HFFc6 (cell line): ENCODE measurements at places on chromosomes 12 and 14.

DNA sequence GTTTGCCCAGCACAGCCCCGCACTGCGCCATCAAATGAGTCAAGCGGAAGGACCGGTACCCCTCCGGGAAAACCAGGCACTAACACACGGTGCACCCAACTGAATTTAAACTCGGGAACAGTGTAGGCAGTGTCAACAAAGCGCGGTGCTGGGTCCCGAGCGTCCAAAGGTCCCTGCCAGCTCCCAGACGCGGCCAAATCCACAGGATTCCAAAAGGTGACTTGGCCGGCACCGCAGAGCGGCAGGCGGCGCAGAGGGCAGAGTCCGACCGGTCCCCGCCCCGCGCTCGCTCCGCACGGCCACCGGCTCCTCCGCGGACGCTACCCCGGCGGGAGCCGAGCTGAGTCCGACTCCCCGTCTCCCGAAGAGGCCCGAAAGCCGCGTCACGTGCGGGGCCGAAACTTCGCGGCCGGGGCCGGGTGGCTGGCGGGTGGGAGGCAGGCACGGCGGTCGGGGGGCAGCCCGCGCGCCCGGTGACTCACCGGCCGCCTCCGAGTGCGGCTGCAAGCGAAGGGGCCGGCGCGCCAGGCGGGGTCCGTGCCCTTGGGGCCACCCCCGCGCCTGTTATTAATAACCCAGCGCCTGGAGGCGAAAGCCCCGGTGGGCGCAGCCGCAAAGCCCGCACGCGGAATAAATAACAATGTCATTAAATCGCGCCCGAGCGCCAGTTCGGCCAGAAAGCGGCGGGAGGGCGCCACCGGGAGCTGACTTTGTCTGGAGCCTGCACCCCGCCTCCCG is 863 bp downstream of the DENND5B start:
- DNase-seq = peak; percentile 48

- DNase-seq = no peak
Observed at GRCh38 chr12:88752183-88752582, 171.9 kb upstream of the KITLG start.

GRCh38 chr14:86050072-86050683 is 520.2 kb downstream of the FLRT2 start:
- DNase-seq = no peak

DNA sequence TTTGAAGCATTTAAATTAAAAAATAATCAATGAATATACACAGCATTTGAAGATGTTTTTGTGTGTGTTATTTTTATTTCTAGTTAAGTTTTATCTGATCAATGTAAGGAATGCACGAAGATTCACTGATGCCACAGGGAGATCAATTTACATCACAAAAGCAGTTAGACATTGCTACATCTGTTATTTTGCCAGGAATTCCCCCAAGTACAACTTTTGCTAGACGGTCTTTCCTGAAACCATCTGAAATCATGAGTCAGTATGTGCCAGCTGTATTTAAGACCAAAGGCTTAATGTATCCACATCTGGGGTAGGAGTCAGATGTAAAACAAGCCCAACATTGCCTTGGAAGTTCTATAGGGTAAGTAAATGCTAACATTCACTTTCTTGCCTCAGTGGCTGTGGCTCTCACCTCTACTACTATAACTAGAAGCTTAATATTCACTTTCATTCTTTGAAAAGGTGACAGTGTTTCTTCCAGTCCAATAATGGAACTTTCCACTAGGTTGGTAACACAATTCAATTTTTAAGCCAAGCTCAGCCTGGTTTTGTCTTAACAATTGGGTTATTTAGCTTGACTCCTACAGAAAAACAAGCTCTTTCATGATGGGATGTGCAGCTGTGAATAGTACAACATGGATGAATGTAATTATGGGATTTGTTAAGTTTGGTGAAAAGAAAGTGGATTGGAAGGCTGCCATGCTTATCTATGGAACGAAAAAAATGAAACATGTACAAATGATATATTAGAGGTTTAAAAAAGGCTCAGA is 385.4 kb upstream of the TMEM132C start:
- no peak for DNase-seq

GRCh38 chr12:65615118-65615517 is 209.2 kb upstream of the HMGA2 start:
- peak; percentile 79 for DNase-seq

GRCh38 chr12:64124511-64125197 is 97.4 kb downstream of the KICS2 start:
- DNase-seq = no peak

DNA sequence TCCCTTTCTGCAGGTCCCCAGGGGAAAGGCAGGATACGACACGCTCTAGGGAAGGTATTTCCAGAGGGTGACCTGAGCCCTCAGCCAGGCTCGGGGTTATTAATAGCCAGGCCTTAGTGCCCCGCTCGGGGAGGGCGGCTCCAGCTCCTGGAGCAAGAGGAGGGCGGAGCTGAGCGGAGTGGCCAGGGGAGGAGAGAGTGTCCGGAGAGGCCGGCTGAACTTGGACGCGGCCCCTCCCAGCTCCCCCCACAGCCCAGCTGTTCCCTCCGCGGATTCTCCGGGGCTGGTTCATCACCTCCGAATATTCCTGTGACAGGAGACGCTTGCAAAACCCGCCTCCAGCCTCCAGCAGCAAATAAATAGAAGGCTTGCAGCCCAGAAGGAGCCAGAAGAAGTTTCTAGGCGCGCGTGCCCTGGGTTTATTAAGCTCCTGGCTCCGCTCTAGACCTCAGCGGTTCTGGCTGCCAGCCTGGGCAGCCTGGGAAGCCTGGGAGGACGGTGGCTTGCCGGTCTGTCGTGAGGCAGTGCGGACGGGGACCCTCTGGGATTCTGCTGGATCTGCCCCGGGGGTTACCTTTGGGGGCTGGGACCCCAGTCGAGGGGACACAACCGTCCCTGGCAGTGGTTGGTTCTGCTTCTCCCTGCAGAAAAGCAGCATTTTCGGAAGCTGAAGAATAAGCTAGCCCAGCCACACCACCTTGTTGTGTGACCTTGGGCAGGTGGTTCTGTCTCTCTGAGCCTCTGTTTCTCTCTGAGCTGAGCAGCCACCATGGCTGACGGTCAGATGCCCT is at the start of gene HSPB8:
Gene HSPB8 (plus strand): TSS at position 388 of the 791 bp plus-strand sequence. CDS start 382 bp downstream, at position 770.
- peak; percentile 95 for DNase-seq

DNA sequence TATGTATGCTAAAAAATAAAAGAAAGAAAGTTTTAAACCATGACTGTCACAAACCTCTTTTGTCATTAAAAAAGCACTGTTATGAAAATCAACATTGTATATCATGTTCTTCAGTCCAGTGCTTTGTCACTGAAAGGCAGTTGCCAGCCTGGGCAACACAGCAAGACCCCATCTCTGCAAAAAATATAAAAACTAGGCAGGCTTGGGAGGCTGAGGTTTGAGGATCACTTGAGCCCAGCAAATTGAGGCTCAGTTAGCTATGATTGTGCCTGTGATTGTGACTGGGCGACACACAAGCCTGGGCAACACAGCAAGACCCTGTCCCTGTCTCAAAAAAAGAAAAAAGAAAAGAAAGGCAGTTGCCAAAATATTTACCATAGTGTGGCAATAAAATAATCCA is 102.7 kb upstream of the NAP1L1 start:
- DNase-seq = no peak

DNA sequence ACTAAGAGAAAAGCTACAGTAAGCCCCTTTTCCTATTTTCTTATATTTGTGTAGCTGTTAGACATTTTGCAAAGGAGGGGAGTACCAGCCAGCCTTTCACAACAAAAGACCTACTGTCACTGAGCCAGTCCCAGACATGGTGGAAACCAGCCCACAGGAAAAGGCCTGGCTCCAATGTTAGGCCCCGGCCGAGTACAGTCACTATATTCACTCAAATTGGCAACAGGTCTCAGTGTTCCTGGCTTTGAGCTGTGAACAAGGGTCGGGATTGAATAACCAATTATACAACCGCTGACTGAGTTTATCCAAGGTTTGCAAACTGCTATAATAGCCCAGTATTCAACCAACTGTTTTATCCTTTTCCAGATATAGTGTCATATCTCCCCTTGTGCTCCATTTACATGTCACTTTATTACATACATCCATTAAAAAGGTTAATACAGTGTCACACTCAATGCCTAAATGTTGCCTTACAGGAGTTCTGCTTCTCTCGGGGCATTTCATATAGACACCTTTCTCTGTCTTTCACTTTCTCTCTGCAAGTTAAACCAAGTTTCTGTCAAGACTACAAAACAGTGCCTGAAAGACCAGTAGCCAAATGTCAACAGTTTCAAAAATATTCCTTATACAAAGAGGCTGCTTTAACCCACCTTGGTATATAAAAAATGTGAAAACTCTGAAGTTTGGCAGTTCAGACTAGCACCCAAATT is 178.1 kb downstream of the SOX5 start:
- no peak for DNase-seq
